Left renal cortex interstitium (tissue), 4 donors: ENCODE measurements at places on chromosomes 13 and 19.

DNA sequence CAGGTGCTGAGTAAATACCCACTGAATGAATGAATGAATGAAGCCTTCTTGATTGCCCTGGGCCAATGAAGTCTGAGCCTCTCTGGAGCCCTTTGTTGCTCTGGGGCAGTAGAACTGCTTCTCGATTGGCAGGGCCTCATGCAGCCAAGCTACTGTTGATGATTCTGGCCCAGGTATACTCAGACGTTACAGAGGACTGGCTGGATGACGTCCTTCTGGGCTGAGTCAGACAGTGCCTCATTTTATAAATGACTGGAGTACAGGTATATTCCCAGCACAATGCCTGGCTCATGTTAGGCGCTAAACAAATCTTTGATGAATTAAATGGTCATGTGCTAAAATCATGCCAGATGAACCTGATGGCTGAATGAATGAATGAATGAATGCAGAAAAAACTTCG, 243.8 kb upstream of the MAB21L1 start:
- no peak for DNase-seq

DNA sequence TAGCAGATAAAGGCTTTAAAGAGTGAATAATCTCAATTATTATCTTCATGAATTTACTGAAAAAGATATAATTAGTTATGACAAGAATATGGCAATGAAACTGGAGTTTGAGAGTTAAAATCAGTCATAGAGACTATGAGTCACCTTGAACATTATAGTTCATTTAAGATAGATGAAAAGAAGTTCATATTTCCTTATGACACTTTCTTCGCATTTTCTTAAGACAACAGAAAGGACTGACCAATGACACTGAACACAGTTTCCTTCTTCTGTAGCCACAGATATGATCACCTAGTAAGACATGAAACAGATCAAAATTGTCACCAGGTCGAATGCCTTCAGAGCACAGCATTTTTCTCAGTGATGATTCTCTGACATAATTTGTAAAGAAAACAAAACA, 202.1 kb downstream of the KLF12 start:
- DNase-seq: no peak

DNA sequence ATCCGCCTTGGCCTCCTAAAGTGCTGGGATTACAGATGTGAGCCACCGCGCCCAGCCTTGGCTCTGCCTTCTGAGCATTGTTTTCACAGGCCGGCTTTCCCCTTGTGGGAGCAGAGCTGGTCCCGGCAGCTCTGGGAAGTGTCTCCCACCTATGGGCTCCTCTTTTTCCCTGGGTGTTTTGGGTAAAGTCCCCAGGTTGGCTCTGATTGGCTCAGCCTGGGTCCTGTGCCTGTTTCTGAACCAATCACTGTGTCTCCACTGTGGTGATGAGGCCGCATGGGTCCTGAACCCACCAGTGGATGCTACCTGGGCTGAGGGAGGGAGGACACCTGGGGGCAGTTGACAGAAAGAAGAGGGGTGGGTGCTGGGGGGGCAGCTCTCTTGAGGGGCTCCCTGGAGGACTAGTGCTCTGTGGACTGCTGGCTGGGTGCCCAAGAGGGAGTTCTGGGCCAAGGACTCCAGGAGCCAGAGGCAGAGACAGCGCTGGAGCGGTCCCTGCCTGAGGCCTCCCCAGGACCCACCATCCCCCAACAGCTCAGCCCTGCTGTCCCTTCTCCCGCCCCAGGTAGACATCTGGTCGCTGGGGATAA, 19.6 kb upstream of the NCCRP1 start:
- no peak for DNase-seq

DNA sequence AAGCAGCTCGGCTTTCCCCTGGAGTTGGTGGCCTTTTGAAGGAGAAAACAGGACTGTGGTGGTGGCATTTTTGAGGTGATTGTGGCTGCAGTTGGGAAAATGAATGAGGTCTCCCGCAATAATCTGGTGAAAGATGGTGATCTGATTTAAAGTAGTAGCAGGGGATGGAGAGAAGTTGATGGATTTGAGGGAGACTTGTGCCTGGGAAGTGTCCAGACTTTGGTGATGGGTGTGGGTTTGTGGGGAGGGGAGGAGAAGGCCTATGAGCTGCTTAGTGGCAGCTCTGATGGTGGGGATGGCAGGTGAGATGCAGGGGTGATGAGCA, 4.0 kb upstream of the EPN1 start:
- DNase-seq: no peak

DNA sequence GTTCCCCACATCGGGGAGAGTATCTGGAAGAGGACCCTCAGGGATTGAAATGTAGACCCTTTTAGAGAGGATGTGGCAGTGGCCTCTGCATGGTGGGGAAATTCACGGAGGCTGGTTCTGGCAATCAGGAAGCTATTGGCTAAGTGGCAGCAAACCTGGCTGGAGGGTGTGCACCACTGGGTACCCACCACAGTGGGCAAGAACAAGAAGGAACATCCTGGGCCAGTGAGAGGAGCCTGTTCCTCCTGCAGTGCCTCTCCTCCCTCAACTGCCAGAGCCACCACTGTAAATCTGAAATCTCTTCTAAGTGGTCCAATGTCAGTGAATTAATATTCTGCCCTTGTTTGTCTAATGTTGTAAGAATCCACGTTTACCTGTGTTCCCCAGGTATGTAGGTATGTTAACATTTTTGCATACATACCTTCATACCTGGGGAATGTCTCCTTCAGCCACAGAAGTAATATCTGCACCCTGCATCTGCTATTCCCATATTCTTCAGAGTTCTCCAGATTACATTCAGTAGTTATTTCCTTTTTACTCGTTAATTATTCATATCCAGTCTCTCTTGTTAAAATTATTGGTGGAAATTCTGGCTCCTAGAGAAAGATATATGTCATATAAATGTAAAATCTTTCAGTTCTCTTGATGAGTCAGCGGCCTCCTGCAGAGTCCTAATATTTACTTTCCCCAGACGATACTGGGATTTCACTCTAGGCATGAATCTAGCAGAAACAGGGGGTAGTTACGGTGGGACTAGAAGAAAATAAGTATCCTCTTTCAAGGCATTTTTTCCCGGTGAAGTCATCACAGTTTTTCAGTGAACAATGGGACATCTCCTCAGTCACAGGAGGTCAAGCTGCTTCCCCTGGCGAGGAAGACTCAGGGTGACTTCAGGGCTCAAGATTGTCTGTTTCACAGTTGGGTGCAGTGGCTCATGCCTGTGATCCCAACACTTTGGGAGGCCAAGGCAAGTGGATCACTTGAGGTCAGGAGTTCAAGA, 148.3 kb downstream of the MYO16 start:
- no peak for DNase-seq

GRCh38 chr19:38321646-38322196, 2.1 kb downstream of the KCNK6 start:
- DNase-seq: no peak

DNA sequence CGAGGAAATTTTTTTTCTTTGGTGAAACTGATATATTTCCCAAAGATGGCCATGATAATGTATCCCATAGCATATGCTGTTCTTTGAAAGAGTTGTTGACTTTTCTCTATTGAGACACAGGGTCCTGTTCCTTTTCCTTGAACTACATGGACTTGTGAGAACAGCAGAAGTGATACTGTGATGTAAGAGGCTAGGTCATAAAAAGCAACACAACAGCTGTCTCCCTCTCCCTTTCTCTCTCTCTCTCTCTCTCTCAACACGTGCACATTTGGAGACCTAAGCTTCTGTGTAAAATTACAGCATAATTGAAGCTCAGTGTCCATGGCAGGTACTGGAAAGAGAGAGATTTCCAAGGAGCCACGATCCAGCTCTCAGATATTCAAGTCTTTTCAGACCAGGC, 1712.4 kb downstream of the EFNB2 start:
- DNase-seq: no peak
